DMS 273 treated with DMSO at 0.1 percent for 48 hours (cell line): ENCODE measurements at places on chromosomes 5 and 9.

DNA sequence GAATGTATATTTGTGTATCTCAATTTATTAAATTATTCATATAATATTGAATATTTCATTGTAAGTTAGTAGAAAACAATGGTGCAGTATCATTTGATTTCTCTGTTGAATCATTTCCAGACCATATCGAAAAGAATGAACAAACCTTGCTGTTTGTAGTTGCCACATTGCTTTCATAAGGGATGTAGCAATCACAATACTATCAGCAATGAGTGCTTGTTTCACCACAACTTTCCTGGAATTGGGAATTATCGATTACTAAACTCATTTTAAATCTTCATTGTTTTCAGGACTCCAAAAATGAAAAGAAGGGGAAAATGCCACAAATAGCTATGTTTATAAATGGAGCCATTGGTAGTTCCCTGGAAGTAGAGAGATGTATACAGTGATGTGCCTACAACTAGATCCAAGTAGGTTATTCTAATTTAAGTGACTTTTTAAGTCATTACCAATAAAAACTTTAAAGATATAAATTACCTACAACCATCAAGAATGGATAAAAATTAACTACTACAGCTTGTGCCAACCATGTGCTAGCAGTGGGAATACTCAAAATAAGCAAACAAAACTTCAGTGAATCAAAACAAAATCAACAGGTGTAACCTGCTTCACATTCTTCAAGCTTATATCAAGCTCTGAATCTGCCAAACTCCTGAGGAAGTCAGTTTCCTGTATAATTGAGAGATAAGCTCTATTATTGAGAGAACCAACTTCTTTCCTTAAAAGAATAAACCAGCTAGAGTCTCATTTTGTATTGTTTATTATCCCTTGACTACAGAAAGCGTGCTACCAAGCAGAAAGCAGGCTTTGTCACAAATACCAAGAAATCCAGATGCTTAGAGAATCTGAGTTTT is 358.6 kb downstream of the ADGRV1 start:
- DNase-seq = no peak

DNA sequence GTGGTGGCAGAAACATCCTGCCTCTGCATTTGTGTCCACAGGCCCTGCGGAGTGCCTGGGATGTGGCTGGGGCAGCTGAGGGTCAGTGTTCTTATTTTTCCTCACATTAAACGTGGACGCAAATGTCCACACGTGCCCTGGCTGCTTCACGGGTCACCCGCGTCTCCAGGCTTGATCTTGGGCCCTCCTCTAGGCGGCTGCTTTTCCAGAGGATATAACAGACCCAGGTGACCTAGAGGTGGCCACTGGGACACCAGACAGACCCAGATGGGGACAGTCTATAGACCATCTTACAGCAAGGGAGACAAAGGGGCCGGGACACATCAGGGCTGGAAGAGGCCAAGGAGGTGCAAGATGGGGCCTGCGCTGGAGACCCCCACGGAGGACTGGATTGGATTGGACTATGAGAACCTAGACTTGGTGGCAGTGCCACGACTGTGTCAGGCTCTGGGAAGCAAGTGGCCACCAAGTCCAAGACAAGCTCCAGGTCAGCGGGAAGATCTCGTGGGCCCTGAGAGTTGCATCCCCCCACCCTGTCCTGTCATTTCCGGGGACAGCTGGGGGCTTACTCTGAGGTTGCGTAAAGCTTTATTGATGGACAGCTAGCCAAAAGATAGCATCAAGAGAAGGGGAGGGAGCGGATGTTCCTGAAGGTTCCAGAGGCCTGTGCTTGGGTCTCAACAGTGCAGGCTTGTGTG is 6.9 kb downstream of the WNK2 start:
- DNase-seq = no peak

- DNase-seq = no peak
Observed at GRCh38 chr5:3704661-3705060, 109.0 kb downstream of the IRX1 start.

GRCh38 chr5:67693956-67694809 is 497.6 kb upstream of the CD180 start:
- DNase-seq = no peak
